ENCODE measurements at places on chromosomes 12 and 14.

DNA sequence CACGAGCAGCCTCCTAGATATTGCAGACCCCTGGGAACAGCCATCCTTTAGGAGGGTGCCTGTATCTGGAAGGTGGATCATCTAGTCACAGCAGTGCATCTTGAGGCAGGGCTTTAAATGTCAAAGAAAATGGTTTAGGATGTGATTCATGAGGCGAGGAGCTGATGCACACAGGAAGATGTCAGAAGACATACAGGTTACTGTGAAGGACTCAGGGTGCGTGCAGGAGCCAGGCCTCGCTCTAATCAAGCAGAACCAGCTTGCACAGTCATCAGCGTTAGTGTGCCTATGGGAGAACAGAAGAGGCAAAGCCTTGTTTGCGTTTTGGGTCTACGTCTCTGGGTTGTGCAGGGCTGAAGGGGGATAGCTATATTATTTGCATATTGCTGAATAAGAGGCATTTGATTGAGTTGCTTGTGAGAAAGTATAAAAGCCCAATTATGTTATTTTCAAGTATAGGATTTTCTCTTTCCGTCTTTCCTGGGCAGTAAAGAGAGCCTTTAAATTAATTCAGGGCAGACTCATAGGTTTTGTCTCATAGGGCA lies 77.3 kb upstream of the RPH3A start:
- peak; percentile 17 for DNase-seq

DNA sequence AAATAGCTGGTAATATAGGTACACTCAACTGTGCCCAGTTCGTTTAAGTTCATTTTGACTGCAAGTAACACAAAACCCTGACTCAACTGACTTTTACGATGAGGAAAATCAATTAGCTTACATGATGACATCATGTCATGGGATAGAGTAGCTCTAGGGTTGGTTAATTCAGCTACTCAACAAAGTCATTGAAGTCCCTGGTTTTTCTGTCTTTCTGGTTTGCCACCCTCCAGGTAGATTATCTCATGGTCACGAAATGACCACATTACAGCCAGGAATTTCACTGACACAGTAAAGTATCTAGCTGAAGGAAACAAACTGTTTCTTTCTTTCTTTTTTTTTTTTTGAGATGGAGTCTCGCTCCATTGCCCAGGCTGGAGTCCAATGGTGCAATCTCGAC lies 68.5 kb upstream of the FUT8 start:
- no peak for DNase-seq

DNA sequence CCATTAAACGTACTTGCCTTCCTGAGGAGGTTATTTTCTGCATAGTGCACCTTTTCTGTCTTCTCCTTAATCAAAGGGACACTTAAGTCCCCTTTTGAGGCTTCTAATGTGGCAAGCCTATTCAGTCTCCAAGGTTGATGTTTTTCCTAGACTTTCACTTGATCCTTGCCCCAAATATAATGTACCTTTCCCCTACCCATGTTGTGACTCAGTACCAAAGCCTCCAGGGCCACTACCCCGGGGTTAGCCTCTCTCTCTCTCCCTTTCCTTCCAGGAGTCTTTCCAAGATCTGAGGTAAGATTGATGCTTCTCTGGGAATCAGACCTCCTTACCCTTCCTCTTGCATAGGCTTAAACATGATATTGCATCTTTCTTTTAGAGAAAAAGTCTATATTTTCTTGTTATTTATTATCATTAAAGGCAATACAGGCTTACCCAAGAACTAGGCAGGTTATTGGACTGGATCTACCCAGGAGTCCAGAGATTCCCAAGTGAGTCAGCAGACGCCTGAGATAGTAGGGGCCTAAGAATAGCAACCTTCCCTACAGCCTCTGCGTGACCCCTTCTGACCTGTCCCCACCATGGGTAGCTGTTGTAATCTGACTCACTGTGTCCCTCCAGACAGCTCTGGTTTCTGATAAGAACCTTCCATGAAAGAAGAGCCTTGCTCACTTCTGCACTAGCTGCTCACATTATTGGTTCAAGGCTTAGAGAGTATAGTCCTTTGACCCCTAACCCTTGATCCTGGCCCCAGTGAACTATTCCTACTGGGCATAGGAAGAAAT lies 172.9 kb downstream of the ZFP36L1 start:
- no peak for DNase-seq

DNA sequence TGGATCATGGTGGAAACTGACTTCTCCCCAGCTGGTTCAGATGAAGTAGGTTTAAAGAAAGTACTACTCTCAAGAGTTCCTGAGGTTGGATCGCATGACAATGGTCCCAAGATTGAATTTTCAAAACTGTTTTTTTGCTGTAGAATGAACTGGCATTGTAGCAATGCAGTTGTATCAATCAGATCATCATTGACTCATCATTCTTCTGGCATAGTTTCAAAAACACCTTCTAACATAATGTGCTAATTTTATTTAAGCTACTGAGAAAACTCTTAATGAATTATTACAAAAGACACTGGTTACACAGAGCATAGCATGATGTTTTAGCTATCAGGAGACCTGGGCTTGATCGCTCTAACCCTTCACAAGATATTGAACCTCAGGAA lies 384.5 kb upstream of the DCN start:
- no peak for DNase-seq

GRCh38 chr12:68227356-68227755 lies 1.7 kb upstream of the IL26 start:
- DNase-seq, result no peak

- DNase-seq, result peak; percentile 54
Observed at GRCh38 chr12:52615208-52615868, 3.0 kb downstream of the KRT73 start.

- peak; percentile 16 for DNase-seq
Observed at GRCh38 chr14:74765721-74766120, 2.6 kb downstream of the YLPM1 start.

GRCh38 chr14:104794631-104794992 lies 936 bp downstream of the AKT1 start:
- no peak for DNase-seq

- DNase-seq, result no peak
Observed at GRCh38 chr14:73780391-73780790, 66.2 kb upstream of the PNMA1 start.

- DNase-seq, result no peak
Observed at GRCh38 chr14:74610866-74611649, 979 bp downstream of the LTBP2 start.

DNA sequence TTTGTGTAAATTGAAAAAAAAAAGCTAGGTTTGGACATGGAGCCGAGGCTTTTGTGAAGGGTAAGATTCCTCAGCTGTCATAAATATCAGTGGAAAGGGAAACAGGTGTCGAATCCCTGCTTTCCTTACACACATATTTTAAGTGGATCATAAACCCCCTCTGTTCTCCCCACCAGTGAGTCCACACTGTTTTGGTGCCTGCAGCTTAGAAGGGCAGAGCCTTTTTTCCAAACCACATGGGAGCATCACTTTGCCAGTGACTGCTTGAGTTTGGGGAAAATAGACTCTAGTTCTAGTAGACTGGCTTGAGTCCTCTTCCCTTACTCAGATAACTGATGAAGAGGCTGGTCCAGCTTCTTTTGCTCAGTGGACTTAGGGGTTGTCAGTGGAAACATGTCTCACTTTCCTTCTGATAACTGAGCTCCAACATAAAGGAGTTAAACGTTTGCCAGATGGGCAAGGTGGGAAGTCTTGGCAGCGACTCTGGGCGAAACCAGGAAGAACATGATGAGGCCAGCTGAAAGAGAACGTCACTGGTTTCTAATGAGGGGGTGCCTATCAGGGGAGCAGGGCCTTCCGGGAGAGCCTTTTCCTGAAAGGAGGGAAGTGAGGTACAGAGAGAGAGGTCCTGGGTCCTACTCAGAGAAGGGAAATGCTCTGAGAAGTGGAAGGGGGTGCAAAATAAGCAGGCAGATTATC lies 168.1 kb upstream of the PARP11 start:
- DNase-seq, result no peak

- DNase-seq, result no peak
Observed at GRCh38 chr12:71057330-71057729, 100.5 kb downstream of the TSPAN8 start.

Data from activated CD8-positive, alpha-beta T cell treated with anti-CD3 and anti-CD28 coated beads for 36 hours (primary cell).